ENCODE measurements at places on chromosomes 5 and 9. TPM values are rescaled to one million over a fixed set of nuclear protein-coding genes. Genes with fewer than 3 reads are reported as not detected.

FAM200C gene
- 5.6 TPM for total RNA-seq

CDC42SE2 gene
- total RNA-seq = 46.8 TPM

PTAR1 gene
- 47.8 TPM for total RNA-seq

DNA sequence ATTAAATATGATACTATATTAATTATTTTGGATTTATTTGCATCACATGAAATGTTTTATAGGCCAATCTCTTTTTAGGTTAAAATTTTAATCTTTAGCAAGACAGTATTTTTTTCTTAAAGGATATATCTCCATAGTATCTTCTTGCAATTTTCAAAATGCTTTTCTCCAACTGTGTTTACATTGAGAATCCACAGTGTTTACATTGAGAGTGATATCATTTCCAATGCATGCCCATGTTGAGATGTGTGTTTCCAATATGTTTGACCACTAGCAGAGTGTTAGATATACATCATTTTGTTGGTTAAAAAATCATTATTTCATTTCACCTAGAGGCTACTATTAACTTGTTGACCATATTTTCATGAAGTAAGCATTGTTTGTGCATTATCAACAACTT is 17.3 kb downstream of the VCAN start:
- DNase-seq = no peak

- DNase-seq = no peak
These were observed 20.8 kb downstream of the GBGT1 start for GRCh38 chr9:133142684-133143622.

GRCh38 chr5:117255211-117256027 is 680.8 kb upstream of the SEMA6A start:
- DNase-seq = no peak

- DNase-seq = no peak
These were observed 78.2 kb upstream of the HTR1A start for GRCh38 chr5:64040490-64040889.

GRCh38 chr9:34256104-34256503 is 73.0 kb downstream of the KIF24 start:
- no peak for DNase-seq

Data from LHCN-M2 (cell line).